ENCODE measurements at places on chromosomes 12 and 14. TPM values are rescaled to one million over a fixed set of nuclear protein-coding genes. Genes with fewer than 3 reads are reported as not detected.

The BEST3 gene
- total RNA-seq = not detected

The FAM222A gene
- total RNA-seq = 1.5 TPM

DNA sequence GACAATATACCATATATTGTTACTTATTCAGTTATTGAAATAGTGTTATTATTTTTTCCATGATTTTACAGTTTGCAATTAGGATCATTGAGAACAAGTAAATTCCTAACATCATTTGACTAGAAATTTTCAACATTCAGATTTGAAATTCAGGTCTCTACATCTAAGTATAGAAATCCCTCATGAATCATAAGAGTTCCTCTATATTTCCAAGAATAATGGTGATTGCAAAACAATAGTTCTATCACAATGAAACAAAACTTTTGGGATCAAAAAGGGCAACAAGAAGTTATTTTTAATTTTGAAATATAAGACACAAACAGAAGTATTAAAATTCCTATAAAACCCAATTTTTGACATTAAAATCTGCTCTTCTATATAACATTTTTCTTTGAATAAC lies 10.8 kb downstream of the CLEC1A start:
- DNase-seq = no peak
- H3K27ac ChIP-seq = no peak overlapping the region
- H3K36me3 ChIP-seq = no peaks in the 10 kb centered on the region
- no peak overlapping the region for H3K4me3 ChIP-seq

DNA sequence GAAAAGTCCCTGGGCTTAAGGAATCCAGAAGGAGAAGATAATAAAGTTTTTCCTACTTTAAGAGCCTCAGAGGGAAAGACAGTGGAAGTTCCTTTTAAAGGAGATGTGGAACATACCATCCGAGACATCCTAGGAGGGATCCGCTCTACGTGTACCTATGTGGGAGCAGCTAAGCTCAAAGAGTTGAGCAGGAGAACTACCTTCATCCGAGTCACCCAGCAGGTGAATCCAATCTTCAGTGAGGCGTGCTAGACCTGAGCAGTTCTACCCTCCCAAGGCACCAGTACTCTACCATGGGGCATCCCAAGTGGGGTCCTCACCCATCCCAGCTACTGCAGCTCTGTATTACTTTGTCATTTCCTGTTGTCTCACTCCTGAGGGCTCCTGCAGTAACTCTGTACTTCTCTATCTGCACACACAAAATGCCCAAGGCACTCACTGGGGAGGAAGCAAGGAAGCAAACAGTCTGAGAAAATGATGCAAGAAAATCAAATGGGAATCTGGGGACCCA lies 3.8 kb downstream of the TINF2 start:
- H3K27ac ChIP-seq = no peak overlapping the region
- H3K4me1 ChIP-seq = peaks cover 32% of the 10 kb centered on the region
- no peak for DNase-seq
- H3K27me3 ChIP-seq = no peaks in the 10 kb centered on the region
- H3K36me3 ChIP-seq = peaks cover 11% of the 10 kb centered on the region

DNA sequence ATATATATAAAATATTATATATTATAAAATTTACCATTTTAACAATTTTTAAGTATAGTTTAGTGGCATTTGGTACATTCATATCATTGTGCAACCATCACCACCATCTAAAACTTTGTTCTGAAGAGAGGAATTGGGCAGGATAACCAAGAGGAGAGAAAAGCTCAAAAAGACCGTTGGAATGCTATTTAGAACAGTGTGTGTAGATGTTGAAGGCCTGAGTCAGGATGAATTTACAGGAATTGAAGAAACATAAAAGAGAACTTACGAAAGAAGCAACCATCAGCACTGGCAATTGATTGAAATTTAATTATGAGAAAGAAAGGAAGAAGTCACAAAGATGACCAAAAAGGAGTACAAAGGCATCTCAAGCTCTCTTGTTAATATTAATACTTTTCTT lies 196.9 kb upstream of the PWP1 start:
- no peak overlapping the region for H3K4me3 ChIP-seq
- H3K36me3 ChIP-seq = no peaks in the 10 kb centered on the region

DNA sequence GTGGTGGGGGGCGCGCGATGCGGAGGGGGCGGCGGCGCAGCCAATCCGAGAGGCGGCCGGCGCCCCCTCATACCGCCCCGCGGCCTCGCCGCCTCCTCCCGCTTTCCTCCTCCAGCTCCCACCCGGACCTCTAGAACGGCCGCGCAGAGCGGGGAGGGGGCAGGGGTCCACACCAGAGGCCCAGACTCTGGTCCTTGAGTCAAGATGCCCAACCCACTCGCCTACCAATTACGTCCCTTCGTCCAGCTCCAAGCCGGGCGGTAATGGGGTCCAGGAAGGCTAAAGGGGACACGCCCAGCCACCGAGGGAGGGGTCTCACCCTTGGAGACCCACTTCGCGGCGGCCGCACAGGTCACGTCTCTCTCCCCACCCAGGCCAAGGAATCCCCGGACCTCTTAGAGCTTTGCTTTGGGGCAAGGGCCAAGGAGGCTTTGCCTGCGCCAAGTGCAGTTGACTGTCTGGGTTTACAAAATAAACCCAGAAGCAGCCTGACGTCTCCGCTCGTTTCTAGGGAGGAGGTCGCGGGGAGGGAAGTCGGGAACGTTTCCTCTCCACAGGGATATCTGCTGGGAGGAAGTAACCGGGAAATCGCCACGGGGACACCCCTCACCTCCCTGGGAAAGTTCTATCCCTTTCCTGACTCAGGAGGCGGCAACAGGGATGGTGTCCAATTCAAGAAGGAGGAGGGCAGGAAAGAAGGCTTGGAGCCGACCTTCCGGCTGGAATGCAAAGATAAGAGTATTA lies 394 bp upstream of the AMIGO2 start:
- H3K27ac ChIP-seq = peak overlapping the region; percentile 85
- H3K4me1 ChIP-seq = peaks cover 14% of the 10 kb centered on the region
- no peaks in the 10 kb centered on the region for H3K27me3 ChIP-seq
- DNase-seq = peak; percentile 19
- H3K4me3 ChIP-seq = peak overlapping the region; percentile 99

GRCh38 chr12:27334042-27334720 lies 1.5 kb downstream of the BMAL2 start:
- peaks cover 12% of the 10 kb centered on the region for H3K4me1 ChIP-seq
- H3K36me3 ChIP-seq = no peaks in the 10 kb centered on the region
- no peak for DNase-seq
- H3K4me3 ChIP-seq = no peak overlapping the region
- H3K27me3 ChIP-seq = peaks cover 27% of the 10 kb centered on the region

- no peak overlapping the region for H3K27ac ChIP-seq
- H3K36me3 ChIP-seq = no peaks in the 10 kb centered on the region
- H3K4me1 ChIP-seq = peaks cover 11% of the 10 kb centered on the region
These were observed 9.9 kb downstream of the KRT83 start for GRCh38 chr12:52311285-52311648.

- H3K27me3 ChIP-seq = no peaks in the 10 kb centered on the region
- no peaks in the 10 kb centered on the region for H3K4me1 ChIP-seq
- no peaks in the 10 kb centered on the region for H3K36me3 ChIP-seq
- no peak overlapping the region for H3K4me3 ChIP-seq
- H3K27ac ChIP-seq = no peak overlapping the region
- DNase-seq = no peak
These were observed 25.2 kb downstream of the PMCH start for GRCh38 chr12:102172436-102172835.

DNA sequence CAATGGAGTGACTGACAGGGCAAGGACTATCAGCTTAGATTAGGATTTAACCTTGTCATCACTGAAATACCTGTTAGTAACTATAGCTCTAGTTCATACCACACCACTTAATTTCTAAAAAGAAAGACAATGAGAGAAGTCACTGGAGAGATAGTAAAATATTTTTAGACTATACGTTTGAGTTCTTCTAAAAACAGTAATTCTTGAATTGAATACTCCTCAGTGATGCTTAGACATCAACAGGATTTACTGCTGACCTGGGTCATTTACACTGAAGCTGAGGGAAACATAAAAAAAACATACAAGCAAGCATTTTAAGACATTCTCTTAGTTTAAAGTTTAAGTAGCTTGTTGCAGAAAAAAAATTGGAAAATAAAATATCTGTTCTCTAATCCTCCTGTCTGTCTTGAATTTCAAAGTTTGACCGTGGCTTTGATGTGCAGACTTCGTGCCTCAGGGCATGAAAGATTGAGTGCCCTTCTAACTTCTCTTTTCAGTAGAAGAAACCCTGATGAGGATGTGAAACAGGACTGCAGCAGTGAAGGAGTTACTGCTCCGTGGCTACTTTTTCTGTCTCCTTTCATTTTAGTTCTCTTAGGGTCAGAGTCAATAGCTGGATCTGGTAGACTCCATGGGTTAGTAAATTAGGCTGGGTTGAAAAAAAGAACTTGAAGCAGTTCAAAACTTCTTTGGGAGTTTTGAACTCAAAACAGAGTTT lies 172.2 kb downstream of the PTPRO start:
- H3K27ac ChIP-seq = no peak overlapping the region
- DNase-seq = no peak
- no peak overlapping the region for H3K4me3 ChIP-seq

DNA sequence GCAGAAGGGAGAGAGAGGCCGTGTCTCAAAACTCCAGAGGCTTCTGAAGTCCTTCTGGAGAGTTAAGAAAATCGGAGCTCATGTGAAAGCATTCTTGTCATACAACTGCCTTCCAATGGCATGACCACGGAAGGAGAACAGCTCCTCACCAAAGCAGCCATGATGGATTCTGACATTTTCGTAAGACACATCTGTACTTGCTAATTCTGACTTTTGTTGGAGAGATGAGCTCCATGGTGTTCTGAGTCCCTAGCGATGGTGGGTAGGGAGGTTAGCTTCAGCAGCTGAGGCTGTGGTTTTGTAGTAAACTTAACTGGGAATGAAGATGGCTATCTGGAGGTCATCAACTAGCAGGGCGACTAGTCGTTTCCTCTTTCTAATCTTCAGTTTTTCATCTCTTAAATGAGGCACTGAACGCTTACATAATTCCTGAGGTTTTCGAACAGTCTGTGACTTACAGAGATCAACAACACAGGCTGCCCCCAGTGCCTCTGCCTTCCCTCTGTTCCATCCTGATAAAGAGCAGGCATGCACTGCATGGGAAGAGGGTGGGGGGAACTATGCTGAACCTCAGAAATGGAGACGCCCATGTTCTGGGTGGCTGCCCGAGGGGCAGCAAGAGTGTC lies 28.6 kb upstream of the DICER1 start:
- no peaks in the 10 kb centered on the region for H3K36me3 ChIP-seq
- no peak overlapping the region for H3K27ac ChIP-seq
- H3K4me1 ChIP-seq = no peaks in the 10 kb centered on the region

Data from T-cell (primary cell).